ENCODE measurements at places on chromosomes 12 and 14.

DNA sequence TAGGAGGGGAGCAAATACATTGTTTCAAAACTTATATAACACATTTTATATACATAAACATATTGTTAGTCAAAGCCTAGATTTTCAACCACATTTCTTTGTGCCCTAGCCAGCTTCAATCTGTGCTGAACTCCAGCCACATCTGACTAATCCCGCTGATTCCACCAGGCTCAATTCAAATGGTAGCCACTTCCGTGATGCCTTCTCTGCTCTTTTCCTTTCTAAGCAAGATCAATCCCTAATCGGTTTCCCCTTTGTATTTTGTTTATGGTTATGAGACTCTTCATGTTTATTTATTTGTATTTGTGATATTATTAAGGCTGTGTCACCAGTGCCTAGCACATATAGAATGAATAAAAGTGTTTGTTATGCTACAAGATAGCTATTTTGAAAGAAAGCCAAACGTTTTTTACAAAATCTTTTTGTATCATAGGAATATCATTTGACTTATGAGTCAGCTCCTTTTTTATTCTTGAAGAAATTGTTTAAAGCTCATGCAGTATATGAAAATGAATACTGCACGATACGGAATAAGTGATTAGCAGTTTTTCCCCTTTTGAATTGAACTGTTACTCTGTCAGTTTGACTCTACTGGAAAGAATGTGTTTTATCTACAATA is 110.2 kb downstream of the PLEKHA5 start:
- no peak overlapping the region for H3K27ac ChIP-seq
- H3K4me3 ChIP-seq: no peak overlapping the region
- no peaks in the 10 kb centered on the region for H3K36me3 ChIP-seq
- no peaks in the 10 kb centered on the region for H3K4me1 ChIP-seq
- no peak for DNase-seq
- no peaks in the 10 kb centered on the region for H3K27me3 ChIP-seq

- peaks cover 10% of the 10 kb centered on the region for H3K27me3 ChIP-seq
- H3K4me1 ChIP-seq: peaks cover 4% of the 10 kb centered on the region
- DNase-seq: no peak
- no peak within 1 kb of the TSS for H3K27ac ChIP-seq
- no peak within 1 kb of the TSS for H3K4me3 ChIP-seq
Measured at GRCh38 chr14:38255673-38256532, at the start of gene CLEC14A. Gene CLEC14A, minus strand, starts transcription at chr14:38256093. Its CDS starts 71 bp downstream, at chr14:38256022.

DNA sequence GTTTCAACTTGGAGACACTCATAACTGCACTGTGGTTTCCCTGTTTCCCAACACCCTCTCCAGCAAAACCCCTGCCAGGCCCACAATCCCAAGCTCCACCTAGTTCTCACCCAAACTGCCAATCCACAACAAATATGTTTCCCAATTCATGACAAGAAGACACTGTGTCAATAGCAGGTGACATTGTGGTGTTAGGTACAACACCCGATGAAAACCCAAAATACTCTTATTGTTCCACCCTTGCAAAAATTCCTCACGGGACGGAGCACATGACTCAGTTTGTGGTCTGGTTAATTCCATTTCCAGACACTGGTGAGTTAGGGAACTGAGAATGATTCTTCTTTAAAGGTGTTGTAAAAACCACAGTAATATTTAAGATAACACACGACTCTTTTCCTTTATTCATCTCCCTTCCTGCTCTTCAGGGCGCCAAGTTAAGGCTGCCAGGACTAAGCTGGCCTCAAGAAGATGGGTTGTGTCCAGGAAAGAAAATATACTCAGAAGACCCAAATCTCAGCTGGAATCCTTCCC is 735.5 kb downstream of the MED13L start:
- no peak overlapping the region for H3K4me3 ChIP-seq
- no peak overlapping the region for H3K27ac ChIP-seq
- H3K27me3 ChIP-seq: no peaks in the 10 kb centered on the region
- no peaks in the 10 kb centered on the region for H3K4me1 ChIP-seq

- no peak overlapping the region for H3K27ac ChIP-seq
- peaks cover 17% of the 10 kb centered on the region for H3K4me1 ChIP-seq
- H3K4me3 ChIP-seq: no peak overlapping the region
- DNase-seq: no peak
Measured at GRCh38 chr14:92696366-92696765, 52.1 kb downstream of the LGMN start.

- H3K27ac ChIP-seq: no peak overlapping the region
- peaks cover 4% of the 10 kb centered on the region for H3K4me1 ChIP-seq
- no peak overlapping the region for H3K4me3 ChIP-seq
- H3K27me3 ChIP-seq: no peaks in the 10 kb centered on the region
- DNase-seq: peak; percentile 56
Measured at GRCh38 chr14:89915114-89915878, 39.2 kb downstream of the EFCAB11 start.

DNA sequence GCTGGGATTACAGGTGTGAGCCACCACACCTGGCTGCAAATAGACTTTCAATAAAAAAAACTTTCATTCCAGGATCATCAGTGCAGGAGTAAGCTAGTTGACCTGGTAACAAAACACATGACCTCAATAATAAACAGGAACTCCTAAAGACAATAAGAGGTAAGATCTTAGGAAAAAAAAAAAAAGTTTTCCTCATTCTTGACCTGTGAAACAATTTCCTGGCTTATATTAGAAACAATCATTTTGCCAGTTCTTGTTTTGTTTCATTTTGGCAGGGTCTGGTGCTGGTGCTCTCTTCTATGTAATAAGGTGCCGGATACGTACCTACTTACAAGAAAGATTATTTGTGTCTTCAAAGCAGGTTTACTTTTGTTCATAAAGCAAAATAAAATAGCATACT is 90.6 kb upstream of the AMN1 start:
- DNase-seq: no peak
- no peaks in the 10 kb centered on the region for H3K36me3 ChIP-seq
- no peak overlapping the region for H3K27ac ChIP-seq
- peaks cover 4% of the 10 kb centered on the region for H3K4me1 ChIP-seq

DNA sequence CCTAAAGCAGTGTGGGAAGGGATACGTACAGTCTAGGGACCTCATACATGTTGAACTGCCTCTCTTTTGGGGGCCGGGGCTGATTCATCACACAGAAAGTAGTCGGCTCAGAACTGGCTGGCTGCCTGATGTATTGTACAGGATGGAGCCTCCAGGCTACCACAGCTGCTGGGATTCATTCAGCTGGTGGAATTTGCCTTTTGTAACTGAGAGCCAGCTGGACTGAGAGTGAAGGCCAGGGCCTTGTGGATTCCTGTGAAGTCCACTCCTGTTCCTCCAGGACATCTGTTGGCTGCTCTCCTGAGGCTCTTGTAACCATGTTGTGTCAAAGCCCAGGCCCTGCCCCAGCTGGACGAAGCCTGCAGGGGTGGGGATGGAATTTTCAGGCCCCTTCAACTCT is 116.3 kb upstream of the PRICKLE1 start:
- H3K4me3 ChIP-seq: no peak overlapping the region
- no peak for DNase-seq
- no peaks in the 10 kb centered on the region for H3K4me1 ChIP-seq

DNA sequence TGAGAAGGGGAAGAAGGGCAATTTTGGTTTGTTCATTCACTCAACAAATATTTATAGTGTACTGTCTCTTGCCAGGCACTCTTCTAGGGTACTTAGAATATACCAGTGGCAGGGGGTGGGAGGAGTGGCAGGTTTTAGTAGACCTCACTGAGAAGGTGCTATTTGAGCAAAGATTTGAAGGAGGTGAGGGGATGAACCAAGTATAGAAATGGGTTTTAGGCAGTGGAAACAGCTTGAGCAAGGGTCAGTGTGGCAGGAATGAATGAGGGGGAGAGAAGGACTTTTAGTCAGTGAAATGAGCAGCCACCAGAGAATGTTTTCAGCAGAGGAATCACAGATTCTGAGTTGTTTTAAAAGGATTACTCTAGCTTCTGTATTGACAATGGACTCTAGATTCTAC is 2.3 kb downstream of the PRIM1 start:
- no peak overlapping the region for H3K4me3 ChIP-seq
- H3K27ac ChIP-seq: no peak overlapping the region
- H3K4me1 ChIP-seq: peaks cover 10% of the 10 kb centered on the region
- no peaks in the 10 kb centered on the region for H3K27me3 ChIP-seq
- DNase-seq: no peak

DNA sequence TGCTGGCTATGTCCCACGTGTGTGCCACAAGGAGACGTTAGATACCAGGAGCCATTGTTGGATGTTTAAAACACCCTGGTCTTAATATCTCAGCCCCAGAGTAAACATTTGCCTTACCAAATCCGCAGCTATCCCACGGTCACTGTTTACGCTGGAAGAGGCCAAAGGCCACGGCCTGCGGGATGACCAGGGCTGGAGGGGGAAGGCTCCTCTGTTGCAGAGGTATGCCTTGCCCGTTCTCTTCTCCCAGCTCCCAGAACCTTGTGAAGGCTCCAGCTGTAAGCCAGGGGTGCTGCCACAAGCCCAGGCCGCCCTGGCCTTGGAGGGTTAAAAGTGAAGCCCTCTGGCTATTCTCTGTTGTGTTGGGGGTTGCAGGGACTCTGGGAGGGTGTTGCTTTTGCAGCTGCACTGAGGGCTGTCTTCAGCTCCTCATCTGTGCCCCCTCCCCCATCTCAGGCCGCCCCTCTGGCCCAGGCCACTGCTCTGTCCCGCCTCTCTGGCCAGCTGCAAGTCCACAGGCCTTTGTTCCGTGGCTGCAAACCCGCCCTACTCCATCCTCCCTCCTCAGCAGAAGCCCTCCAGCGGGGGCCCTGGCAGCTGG is 2.5 kb downstream of the PLEKHG3 start:
- no peaks in the 10 kb centered on the region for H3K36me3 ChIP-seq
- H3K4me1 ChIP-seq: peaks cover 86% of the 10 kb centered on the region
- H3K27ac ChIP-seq: peak overlapping the region; percentile 80
- no peaks in the 10 kb centered on the region for H3K27me3 ChIP-seq
- no peak overlapping the region for H3K4me3 ChIP-seq
- DNase-seq: no peak

DNA sequence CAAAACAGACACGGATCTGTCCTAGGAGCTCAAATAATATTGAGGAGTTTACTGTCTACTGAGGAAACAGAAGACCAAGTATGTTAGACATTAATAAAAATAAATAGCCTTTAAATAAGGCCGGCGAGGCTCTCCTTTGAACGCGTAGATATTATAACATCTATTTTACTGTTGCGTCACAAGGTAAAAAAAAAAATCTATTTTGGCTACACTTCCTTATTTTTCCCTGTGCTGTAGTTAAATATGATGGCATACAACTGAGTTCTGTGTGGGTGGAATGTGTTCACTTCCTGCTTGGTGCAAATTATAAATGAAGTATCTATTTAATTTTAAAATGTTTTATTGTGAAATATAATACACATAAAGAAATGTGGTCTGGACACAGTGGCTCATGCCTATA is 17.2 kb upstream of the RAD52 start:
- H3K27me3 ChIP-seq: no peaks in the 10 kb centered on the region
- DNase-seq: no peak
- H3K36me3 ChIP-seq: no peaks in the 10 kb centered on the region
- H3K4me3 ChIP-seq: no peak overlapping the region
- no peaks in the 10 kb centered on the region for H3K4me1 ChIP-seq
- H3K27ac ChIP-seq: no peak overlapping the region

- DNase-seq: no peak
- no peaks in the 10 kb centered on the region for H3K4me1 ChIP-seq
- no peak overlapping the region for H3K4me3 ChIP-seq
- H3K27ac ChIP-seq: no peak overlapping the region
- no peaks in the 10 kb centered on the region for H3K36me3 ChIP-seq
- no peaks in the 10 kb centered on the region for H3K27me3 ChIP-seq
Measured at GRCh38 chr12:41530441-41530840, 342.3 kb downstream of the PDZRN4 start.

DNA sequence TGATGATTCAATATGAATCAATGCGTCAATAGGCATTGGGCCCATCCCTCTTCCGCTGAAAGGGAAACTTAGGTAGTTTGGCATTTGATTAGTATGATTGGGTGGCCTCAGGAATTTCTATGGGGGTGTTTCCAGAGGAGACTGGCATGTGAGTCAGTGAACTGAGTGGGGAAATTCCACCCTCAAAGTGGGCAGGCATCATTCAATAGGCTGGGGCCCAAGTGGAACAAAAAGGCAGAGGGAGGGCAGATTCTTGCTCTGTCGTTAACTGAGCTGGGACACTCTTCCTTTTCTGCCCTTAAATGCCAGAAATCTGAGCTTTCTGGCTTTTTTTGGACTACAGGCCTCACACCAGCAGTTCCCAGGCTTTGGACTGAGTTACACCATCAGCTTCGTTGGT is 373.5 kb downstream of the RPS29 start:
- no peaks in the 10 kb centered on the region for H3K36me3 ChIP-seq
- H3K27me3 ChIP-seq: no peaks in the 10 kb centered on the region
- no peaks in the 10 kb centered on the region for H3K4me1 ChIP-seq
- H3K4me3 ChIP-seq: no peak overlapping the region

DNA sequence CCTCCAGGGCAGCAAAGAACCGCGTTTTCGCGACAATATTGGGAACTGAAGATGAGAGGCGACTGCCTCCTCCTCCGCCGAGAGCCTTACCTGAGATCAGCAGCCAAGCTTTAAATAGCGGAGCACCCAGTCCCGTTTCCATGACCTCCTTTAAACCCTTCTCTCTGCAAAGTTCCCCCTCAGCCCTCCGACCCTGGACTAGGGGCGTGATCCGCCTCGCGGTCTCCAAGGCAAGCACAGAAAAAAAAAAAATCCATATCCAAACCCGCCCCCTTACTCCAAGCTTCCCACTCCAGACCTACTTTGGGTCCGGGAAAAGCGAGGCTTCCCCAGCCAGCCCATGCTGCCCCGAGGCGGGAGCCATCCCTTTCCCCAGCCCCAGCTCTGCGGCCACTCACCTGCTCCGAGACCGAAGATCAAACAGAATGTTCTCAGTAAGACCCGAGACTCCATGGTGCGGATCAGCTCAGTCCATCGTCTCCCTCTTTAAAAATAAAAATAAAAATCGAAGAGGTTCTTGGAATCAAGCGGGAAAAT is 630 bp downstream of the NELL2 start:
- peaks cover 35% of the 10 kb centered on the region for H3K4me1 ChIP-seq
- DNase-seq: no peak
- peaks cover 6% of the 10 kb centered on the region for H3K27me3 ChIP-seq
- peak overlapping the region; percentile 42 for H3K27ac ChIP-seq

DNA sequence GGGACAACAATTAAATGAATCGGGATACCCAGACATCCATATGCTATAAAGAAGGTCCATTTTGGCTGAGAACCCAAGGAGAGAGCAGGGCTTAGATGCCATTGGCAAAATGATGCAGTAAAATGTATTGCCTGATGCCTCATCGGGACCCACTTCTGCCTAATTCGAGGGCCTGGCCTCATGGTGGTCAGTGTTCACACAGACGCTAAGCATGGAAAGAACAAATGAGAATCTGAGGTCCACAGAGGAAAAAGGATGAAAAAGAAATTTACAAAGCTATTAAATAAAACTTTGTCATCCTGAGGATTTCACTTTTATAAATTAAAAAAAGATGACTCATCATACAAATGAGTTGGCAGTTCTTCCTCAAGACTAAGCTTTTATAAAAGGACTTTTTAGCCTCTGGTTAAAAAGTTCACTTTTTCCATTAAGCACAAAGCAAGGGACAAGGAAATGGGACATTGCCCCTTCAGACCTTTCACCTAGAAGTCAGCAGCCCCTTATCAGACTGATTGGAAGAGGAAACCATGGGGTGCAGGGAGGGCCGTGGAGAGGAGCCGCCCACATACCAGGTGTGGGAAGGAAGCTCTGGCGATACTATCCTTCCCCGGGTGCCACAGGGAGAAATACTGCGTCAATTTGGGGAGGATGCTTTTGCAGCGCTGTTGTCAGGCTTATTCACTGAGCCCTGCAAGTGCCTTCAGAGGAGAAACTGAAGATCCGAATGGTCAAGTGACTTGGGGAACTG is 176.0 kb downstream of the EGLN3 start:
- H3K36me3 ChIP-seq: no peaks in the 10 kb centered on the region
- DNase-seq: no peak
- H3K4me3 ChIP-seq: no peak overlapping the region
- no peaks in the 10 kb centered on the region for H3K4me1 ChIP-seq
- H3K27me3 ChIP-seq: no peaks in the 10 kb centered on the region
- no peak overlapping the region for H3K27ac ChIP-seq

All from CD4-positive, alpha-beta memory T cell (primary cell).